GM03348 (cell line): ENCODE measurements at places on chromosomes 1 and 21.

- DNase-seq = no peak
Measured at GRCh38 chr1:229253151-229253974, 17.5 kb upstream of the RAB4A start.

GRCh38 chr1:84255582-84255981 is 45.9 kb upstream of the SAMD13 start:
- no peak for DNase-seq

DNA sequence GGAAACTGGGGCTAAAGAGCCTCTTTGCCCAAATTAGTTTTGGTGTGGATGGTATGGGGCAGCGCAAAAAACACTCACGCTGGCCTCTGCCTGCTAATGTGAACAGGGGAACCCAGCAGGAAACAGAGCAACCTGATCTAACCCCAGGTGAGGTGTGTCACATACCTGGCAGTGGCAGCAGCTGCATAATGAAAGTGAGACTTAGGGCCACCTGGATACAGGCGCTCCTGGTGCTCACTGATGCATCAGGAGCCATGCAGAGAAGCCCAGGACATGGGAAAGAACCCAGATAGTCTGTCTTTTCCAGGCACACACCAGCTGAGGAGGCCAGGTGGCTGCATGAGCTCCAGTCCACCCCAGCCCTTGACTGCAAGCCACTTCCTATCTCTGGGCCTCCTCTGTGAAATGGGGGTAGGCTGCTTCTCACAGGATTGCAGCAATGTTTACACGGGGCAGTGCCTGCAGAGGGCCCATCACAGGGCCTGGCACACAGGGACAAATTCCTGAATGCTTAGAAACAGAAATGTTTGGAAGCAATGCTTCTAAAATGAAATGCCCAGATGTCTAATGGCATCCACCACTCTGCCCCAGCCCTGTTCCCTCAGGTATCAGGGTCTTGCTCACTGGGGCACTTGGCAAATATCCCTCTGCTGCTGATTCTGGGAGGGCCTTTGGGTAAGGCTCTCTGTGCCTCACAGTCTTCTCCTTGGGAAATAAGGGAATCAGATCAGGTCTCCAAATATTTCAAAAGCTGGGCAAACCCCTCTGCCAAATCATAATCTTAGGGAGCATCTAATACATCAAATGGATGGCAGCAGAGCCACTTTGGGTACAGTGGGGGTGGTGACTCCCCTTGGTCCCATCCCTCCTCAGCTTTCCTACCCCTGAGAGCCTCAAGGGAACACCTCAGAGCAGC is 19.9 kb downstream of the DHCR24 start:
- no peak for DNase-seq

DNA sequence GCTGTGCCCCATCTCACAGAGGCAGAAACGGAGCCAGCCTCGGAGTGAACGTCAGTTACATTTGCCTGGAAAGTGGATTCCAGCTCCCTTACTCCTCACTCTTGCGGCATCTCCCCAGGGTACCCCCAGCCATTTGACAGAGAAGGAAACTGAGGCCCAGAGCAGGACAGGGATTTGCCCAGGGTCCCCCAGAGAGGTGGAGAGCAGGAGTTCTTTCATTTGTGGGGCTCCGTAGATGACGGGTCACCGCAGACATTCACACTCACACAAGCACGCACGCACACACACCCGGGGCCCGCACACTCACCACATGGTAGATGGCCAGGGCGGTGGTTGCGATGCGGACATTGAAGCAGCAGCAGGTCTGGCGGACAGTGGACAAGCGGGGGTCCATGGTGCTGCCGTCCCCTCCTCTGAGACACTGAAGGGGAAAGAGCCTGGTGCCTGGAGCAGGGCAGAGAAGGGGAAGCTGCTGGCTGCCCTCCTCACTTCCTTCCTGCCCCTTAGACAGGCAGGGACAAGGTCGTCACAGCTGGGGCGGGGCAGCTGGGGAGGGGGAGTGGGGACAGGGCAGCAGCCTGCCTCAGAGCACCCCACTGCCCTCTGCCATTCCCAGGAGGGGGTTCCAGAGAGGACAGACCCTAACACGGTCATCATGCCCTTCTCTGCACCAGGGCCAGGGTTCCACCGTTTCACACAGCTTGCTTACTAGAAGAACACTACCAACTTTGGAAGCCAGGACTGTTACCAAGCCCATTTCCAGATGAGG is at the start of gene LAPTM5:
LAPTM5 (minus strand) TSS at position 423 of the 769 bp plus-strand sequence; CDS start at position 394, 29 bp downstream.
- DNase-seq = no peak

DNA sequence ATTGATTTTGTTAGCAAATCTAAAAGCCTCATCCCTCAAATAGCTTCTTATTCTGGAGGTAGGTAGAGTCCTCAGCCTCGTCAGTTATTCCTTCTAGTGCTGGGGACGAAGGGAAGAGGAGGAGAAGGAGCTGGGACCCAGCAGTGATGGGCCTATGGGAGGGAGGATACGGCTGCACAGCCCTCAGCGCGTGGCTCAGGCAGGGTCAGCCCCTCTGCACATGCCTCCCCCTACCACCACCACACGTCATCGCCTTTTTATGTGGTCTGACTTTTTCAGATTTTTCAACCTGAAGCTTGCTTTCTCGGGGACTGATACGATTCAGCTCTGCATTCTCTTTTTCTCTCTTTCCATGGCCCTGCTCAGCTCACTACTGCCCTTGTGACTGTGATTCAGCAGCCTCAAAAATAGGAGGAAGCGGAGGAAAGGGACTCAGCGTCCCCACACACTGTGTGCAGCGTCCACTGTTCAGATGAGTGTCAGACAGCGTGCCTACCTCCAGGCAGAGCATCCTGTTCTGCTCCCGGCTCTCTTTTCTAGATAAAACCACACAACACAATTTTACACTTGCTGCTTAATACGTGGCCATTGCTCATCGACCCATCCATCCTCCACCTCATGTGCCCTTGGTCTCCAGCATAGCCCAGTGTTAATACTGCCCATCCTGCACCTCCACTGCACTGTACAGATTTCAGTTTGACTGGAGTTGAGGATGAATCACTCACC is 827 bp downstream of the OR2B11 start:
- DNase-seq = no peak

DNA sequence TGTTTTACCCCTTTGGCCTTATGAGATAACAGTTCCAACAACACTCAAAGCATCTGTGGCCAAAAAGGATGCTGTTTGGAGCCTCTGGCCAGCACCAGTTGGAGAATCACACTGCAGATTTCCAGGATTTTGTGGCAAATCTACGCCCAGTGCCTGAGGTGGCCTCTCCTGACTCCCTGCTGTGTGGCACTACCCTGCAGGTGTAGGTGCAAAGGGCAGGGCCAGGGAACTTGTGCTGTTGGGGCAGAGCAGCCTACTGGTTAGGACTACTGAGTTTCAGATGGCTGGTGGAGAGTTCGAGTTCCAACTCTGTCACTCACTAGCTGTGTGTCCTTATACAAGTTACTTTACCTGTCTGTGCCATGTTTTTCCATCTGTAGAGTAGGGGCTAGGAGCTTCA is 170.5 kb downstream of the PTPRU start:
- DNase-seq = no peak

DNA sequence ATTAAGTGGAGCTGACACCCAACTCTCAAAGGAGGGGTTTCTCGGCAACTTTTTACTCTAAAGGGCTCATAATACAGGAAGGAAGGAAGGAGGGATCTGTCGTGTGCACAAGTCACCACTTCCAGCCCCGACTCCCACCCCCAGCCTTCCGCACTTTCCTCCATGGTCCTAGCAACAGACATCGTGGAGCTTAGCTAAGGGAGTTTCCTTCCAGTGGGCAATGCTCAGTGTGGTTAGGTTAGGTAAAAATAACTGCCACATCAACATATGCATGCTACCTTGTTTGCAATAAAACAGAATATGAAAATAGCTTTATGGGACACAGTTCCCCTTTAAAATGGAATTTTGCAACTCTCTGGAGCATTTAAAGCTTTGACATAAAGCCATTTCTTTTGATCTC is 35.2 kb downstream of the KANK4 start:
- DNase-seq = no peak

- no peak for DNase-seq
Measured at GRCh38 chr1:37817481-37817880, 9.5 kb upstream of the YRDC start.

GRCh38 chr1:214417545-214418210 is 133.7 kb downstream of the PTPN14 start:
- DNase-seq = no peak

DNA sequence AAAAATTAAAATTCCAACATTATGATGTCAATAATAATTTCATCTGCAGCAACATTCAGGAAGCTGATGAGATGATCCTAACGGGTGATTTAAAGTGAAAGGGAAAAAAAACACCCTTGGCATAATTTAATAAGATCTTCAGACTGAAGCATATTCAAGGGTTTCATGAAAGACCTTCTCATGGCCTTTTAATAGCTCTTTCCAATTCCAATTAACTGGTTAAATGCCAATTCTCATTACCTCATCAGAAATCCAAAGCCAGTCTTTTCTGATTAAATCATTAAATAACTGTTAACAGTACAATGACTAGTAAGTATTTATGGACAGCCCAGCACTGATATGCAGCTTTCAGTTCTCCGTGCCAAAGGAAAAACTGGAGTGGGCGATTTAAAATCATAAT is 407.5 kb downstream of the SMYD3 start:
- no peak for DNase-seq

- peak; percentile 94 for DNase-seq
Measured at GRCh38 chr1:93738075-93738622, 56.5 kb upstream of the BCAR3 start.

DNA sequence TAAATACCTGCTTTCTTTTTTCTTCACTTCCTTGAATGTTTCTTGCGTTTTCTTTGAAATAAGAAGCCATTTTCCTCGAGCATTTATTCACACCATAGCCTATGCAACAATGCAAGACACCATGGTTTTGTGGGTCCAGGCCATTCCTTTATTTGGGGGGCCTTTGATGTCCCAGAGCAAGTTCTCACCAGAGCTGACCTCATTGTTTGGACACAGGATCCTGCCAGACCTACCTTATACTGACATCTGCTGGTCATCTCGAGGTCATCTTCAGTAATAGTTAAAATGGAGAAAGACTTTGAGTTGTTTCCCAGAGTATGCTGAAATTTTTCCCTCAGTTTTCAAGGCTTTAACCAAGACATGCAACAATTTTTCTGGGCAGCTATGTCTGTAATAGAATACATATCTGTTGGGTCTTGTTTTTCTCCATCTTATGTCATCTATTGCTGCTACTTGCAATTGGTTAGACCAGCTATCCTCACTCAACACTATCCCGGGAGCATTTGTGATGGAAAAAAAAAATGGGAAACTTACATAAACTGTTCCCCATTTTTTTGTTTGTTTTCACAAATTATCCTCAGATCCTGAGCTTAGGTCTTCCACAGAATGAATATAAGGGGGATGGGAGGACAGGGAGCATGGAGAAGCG is 34.0 kb upstream of the BACE2 start:
- peak; percentile 79 for DNase-seq

DNA sequence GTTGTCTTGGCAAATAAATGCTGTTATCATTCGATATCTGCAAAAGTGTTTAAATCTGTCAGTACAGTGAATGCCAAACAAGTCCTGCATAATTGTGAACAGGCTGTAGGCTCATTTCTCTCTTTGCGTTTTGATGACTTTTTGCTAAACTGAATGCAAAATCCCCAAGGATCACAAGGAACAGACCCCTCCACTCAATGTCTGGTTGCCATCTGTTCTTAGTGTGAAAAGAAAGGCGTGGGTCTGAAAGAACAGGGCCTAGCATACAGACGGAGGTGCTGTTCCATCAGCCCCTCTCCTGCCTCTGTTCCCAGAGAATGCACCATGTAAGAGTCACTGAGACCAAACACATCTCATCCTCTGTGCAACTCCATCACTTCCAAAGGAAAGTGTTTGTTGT is 40.4 kb downstream of the EIF2B3 start:
- DNase-seq = no peak

DNA sequence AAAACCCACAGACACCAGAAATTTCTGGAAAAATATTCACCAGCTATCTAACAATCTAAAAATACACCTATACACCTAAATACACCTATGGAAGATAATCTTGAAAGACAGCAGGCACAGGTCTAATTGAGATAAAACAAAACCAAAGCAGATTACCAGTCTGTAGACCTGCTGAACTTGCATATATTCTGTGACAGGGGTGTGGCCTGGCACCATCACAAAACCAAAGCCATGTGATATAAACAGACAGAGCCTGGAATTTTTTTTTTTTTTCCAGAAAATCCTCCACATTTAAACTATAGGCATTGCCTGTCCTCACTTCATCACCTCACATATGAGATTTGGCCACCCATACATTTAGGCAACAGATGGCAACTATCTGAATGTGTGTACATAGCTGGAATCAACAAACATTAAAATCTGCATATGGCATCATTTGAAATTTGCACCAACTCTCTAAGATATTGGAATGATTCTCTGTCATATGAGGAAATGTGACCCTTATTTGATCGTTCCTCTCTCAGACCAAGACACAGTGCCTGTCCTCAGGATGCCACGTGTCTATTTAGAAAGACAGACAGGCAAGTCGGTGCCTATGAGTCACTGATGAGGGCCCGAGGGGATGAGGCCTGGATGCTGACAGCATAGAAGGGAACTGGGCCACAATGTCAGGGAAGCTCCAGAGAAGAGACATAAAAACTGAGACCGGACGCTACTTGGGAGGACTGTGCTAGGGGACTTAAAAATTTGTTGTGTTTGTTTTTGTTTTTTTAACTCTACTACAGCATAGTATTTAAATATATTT is 32.6 kb downstream of the NMNAT2 start:
- DNase-seq = no peak
